ENCODE measurements at places on chromosomes 11 and 22.

GRCh38 chr11:7418061-7418460, 67.2 kb upstream of the OLFML1 start:
- no peak for DNase-seq

- no peak for DNase-seq
Measured at GRCh38 chr11:93908689-93909088, 58.3 kb upstream of the VSTM5 start.

DNA sequence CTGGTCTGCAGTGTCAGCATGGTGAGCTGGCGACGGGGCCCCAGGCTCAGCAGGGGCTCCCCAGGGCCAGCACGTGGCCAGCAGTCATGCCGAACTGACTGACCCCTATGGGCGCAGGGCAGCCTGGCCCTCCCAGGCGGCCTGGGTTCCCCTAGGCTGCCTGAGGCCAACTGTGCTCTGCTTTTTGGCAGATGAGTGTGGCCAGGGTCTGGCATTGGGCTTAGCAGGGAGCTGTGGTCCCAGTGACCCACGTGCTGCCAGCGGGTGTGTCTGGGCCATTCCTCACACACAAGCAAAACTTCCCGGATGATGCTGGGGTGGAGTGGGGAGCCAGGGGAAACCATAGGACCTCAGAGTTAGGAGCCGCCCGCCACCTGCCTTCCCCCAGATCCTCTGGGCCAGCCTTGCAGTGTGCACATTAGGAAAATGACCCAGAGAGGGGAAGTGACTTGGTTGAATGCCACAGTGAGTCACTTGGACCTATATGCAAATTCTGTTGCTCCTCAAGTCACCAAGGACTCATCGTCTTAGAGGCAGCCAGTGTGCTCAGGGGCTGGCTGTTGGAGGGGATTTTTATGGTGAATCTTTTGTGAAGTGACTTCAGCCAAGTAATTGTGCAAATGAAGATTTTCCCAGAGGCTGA, 6.5 kb downstream of the ADORA2A start:
- no peak for DNase-seq

GRCh38 chr11:20070459-20070858, 89.8 kb downstream of the DBX1 start:
- no peak for DNase-seq

GRCh38 chr11:115455613-115456012, 48.6 kb downstream of the CADM1 start:
- DNase-seq, result no peak
